Cortex of kidney (tissue), 1 donor: ENCODE measurements at places on chromosomes 2 and 18.

DNA sequence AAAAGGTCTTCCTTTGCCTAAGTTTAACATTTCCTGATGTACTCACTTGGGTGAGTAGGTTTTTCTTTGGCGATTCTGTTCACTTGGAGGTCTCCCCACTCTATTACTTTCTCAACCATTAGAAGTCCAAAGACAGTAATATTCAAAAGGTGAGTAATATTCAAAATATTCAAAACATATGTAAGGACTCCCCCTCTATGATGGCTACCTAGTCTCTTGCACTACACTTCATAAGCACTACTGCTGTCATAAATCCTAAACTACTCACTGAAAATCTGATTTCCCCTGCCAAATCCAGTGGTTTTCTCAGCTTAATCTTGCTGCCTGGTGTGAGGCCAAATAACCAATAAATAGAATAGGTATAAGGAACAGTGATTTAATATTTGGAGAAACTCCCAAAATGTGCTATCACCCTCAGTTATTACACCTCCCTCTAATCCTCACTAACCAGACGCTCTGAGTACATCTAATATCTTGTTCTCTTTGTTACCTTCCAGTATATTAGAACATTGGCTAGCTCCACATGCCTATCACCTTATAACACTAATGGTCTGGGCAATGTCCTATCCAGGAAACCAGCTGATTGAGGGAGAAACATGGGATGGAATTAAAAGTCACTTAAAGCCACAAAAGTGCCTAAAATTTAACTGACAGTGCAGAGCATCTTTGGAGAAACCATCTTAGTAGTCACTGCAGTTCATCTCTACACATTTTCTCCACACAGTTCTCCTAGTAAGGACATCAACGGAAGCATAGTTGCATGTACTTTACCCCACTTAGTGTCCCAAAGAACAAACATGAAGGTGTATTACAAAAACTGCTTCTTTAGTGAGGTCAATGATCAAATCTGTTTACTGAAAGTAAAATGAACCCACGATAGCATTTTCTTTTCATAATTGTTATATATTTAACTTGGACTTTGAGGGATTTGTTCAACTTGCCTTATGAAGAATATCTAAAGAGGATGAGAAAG is 54.8 kb downstream of the MBD2 start:
- DNase-seq, result no peak

DNA sequence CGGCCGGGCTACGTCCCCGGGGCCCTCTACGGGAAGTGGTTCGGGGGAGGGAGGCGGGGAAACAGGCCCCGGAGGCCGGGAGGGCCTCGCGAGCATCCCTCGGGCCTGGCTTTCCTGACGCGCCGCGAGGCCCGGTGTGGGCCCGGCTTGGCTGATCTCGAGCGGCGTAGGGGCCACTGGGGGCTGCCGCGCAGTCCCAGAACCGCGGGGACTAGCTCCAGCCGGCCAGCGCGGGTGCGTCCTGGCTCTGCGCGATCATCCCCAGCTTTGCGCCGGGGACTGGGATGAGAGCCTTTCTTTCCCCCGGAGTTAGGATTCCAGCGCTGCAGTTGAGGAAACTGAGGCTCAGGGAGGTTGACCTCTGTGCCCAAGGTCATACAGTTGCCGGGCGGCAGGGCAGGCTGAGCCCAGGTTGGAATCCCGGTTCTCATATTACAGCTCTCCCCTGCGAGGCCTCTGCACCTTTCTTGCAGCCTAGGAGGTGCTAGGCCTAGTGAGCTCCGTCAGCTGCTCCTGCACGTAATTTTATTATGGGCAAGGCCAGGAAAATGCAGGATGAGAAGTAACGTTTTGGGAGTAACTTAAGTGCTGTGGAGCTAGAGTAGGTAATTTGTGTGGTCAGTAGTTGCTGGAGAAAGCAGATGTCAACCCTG is 501 bp downstream of the LPIN1 start:
- DNase-seq, result no peak

- no peak for DNase-seq
Observed at GRCh38 chr2:38057651-38058410, 18.1 kb downstream of the CYP1B1 start.

GRCh38 chr2:237182422-237183123 is 96.9 kb downstream of the COPS8 start:
- no peak for DNase-seq

DNA sequence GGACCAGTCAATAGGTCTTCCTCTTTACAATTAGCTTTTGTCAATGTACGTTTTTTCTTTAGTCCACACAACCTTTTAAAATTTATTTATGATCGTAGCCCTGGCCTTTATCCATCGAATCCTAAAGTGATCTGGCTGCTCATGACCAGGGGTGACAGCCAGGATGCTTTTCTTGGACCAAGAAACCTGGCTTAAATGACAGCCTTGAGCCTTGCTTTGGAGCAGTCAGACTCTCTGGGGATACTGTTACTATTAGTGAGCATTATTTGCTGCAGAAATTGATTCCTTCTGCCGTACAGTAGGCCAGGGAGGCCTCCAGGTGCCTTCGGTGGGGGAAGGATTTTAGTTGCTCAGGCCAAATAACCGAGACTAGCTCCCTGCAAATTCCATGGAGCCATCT is 70.2 kb downstream of the AGAP1 start:
- DNase-seq, result no peak

DNA sequence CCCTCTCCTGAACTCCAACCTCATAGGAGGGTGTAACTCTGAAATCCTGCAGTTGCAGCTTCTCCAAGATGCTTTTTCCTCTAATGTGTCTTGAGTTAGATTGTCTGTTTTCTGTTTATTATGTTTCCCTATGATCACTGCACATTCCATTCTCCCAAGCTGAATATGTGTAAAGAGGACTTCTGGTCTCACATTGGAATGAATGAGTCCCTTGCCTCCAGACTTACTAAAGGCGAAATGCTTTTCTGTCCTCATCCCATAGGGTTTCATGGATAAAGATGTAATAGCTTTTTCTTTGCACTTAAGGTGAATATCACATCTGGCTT is 35.5 kb upstream of the CYP27A1 start:
- DNase-seq, result no peak

GRCh38 chr2:30584116-30584515 is 137.1 kb downstream of the LCLAT1 start:
- DNase-seq, result no peak

GRCh38 chr2:173667014-173667413 is 298.2 kb downstream of the SP3 start:
- DNase-seq, result no peak
